CD4-positive, alpha-beta T cell treated with Interleukin-17A for 1 hour (primary cell): ENCODE measurements at places on chromosomes 5 and 9.

- no peak for DNase-seq
Measured at GRCh38 chr5:10741661-10742060, 19.4 kb downstream of the DAP start.

- no peak for DNase-seq
Measured at GRCh38 chr5:11394933-11395332, 509.3 kb downstream of the CTNND2 start.

GRCh38 chr5:150505816-150506215 is 2.1 kb upstream of the NDST1 start:
- DNase-seq, result no peak

- no peak for DNase-seq
Measured at GRCh38 chr9:125549465-125549871, 157.5 kb downstream of the MAPKAP1 start.

DNA sequence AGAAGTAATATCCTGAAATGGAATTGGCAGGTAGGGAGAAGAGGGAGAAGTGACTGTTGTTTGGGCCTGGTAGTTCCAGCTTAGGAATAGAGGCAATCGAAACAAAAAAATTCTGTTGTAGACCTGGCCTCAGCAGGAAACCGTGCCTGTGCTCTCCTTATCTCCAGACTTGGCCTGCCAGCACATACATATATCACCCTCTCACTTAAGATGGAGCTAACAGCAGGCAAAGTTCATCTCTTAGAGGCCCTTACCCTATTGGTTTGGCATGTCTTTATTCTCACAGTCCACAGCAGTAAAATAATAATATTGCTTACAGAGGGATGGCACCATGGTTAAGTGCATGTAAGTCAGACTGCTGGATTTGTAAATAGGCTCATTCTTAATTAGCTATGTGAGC is 19.6 kb upstream of the TNC start:
- no peak for DNase-seq

DNA sequence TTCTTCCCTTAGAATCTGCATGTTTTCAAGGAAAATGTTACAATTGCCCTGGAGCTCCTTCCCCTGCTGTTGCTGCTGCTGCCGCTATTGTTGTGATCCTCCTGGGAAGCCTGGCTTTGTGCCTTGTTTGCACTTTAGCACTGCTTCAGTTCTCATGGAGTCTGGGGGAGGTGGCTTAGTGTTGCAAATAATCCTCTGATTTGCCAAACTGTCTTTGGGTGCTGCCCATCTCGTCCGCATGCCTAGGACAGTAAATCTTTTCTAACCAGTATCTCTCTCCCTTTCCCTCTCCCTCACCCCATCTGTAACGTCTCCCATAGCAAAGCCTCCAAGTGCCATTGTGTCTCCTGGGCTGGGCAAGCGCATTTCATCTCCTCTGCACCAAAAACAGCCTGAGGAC is 30.3 kb downstream of the FAM240B start:
- DNase-seq, result no peak

- peak; percentile 21 for DNase-seq
Measured at GRCh38 chr9:129111528-129112151, 425 bp downstream of the PTPA start.

DNA sequence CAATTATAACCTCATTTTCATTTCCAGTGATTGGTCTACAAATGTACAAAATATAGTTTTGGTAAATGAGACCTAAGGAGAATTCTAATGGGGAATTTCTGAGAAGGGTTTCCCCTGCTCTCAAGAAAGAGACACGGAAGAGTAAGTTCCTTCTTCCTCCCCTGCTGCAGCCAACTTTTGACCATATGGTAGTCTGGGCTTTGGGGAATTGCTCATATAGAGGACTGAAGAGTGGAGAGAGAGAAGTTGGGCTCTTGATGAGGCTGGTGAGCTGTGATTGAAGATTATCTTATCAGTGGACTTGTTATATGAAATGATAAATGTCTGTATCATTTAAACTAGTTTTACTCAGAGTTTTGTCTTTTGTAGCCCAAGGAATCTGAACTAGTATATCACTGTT is 4.3 kb upstream of the LNPEP start:
- DNase-seq, result no peak

GRCh38 chr9:98175762-98176161 is 16.7 kb downstream of the CORO2A start:
- DNase-seq, result no peak

GRCh38 chr5:59256331-59256730 is 637.2 kb downstream of the PDE4D start:
- no peak for DNase-seq

- DNase-seq, result no peak
Measured at GRCh38 chr9:37956904-37957663, 53.2 kb upstream of the SLC25A51 start.

DNA sequence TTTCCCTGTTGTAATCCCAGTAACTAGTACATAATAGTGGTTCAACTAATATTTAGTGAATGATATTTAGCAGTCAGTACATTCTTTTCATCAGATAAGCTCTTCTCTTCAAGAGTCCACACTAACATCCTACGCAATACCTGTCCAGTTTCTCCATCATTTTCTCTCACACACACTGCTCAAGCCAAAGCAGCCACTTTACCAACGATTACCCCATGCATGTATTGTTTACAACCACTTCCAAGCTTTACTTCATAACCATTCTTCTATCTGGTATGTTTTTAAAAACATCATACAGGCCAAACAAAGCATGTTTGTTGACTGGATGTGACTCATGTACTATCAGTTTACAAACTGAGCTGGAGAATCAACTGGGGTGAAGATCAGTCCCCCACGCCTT is 7.3 kb downstream of the UBTD2 start:
- no peak for DNase-seq

DNA sequence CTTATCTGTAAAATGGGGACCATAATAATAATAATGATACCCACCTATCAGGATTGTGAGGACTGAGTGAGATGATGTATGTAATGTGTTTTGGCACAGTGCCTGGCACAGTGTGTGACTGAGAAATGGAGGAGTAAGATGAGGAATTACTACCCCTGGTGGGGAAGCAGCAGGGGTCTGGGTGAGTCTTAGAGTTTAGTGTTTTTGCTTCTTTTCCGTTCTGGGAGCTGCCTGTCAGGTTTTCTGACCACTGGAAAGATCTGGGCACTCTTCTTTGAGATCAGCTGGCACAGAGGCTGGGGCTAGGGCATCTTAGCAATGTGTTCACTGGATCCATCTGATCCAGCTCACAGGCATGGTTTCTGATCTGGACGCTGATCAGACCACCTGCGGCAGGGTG is 8.5 kb downstream of the LCP2 start:
- DNase-seq, result no peak

- DNase-seq, result no peak
Measured at GRCh38 chr5:43728581-43728980, 125.6 kb downstream of the NNT start.

DNA sequence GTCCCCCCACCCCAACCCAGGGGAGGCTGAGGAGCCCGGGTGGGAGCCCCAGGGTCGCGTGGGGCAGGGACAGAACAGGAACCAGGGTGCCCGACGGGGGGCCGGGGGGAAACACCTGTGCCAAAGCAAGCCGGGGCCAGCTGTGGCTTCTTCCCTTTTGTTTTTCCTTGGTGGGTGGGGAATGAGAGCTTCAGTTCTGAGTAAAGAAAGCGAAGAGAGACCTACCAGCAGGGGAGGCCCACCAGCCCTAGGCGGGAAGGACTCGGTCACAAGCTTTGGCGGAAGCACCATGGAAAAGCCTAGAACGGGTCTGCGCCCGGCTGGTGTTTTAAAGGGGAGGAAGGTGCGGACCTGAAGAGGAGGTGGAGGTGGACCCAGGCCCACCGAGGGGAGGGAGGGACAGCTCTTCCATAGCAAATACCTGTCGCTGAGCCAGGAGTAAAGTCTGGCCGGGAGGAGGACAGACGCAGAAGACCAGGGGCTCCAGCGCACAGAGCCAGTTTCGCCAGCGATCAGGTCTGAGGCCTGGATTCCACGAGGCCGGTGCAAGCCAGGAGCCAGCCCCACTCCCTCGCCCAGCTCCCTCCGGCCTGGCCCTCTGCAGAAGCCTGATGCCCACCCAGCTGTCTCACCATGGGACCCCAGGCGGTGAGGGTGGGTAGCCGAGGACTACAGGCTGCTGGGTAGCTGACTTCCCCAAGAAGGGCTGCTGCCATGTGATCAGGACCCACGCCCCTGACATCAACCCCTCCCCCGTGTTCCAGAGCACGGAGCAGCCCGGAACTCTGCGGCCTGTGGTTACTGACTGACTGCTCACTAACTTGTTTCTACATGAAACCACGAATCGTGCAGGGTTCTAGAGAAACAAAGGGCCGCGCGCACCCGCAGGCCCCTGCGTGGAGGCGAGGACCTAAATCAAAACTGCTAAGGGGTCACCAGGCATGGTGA is 849 bp upstream of the MGAT1 start:
- DNase-seq, result peak; percentile 90

GRCh38 chr5:92504346-92504745 is 1076.7 kb downstream of the NR2F1-AS1 start:
- DNase-seq, result no peak

- DNase-seq, result no peak
Measured at GRCh38 chr5:167447466-167448375, 843.7 kb upstream of the WWC1 start.

DNA sequence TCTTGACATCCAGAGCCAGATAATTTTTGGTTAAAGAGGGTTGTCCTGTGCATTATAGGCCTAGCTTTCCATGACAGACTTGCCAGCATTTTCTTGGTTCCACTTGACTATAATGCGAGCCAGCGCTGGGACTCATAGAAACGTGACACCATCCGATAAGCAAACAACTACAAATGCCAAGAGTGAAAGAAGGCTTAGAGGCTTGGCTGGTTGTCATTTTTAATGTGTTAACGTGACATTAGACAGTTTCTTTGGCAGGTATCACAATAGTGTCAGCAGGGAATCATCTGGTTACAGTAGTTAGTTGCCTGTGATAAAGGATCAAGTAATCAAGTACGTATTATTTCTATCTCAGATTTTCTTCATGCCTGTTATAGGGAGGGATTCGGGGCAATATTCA is 20.0 kb upstream of the LIFR start:
- DNase-seq, result no peak

DNA sequence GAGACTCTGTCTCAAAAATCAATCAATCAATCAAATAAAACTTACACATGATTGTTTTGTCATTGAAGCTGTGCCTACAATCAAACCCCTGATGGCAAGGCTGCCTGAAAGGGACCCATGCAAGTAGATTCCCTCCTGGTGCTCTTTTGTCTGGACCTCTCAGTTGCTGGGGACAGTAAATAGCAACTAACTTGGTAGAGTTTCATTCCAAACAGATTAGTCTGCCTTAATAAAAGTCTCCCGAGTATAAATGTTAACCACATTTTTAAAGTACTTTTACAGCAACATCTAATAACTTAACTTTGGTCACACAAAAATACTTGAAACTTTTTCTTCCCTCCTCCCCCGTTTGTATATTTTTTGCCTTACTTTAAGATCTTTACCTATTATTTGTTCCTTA is 105.5 kb downstream of the FEM1C start:
- DNase-seq, result no peak

- no peak for DNase-seq
Measured at GRCh38 chr9:116435706-116436105, 251.4 kb upstream of the TRIM32 start.

DNA sequence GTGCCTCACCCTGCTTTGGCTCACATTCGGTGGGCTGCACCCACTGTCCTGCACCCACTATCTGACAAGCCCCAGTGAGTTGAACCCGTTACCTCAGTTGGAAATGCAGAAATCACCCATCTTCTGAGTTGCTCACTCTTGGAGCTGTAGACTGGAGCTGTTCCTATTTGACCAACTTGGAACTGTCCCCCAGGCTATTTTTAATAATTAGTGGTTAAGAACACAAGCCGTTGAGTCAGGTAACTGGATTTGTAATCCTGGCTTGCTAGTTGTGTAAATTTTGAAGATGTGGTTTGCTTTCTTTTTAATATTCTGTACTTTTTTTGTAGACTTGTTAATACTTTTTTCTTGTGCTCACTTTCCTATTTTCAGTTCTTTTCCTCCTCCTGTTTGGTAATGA is 81.2 kb downstream of the CNTLN start:
- DNase-seq, result no peak

DNA sequence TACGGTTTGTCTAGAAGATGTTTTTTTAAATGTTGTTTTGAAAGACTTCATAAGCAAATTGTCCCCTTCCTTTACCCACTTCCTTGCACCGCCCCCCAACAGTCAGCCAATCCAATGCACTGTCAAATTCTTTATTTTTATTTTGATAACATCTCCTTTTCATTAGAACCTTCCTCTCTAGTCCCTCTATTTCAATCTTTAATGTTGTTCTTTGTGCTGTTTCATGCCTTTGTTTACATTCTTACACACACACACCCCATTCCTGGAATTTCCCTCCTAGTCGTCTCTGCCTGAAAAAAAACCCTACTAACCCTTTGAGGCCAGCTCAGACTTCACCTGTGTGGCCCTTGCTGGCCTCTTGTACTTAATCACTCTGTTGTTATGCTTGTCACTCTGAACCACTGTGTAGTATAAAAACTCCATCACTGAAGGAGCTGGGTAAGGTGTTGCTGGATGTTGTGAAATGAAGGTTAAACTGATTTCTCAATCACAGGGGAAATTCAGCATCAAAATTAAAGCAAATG is 133.4 kb downstream of the UGCG start:
- peak; percentile 18 for DNase-seq

DNA sequence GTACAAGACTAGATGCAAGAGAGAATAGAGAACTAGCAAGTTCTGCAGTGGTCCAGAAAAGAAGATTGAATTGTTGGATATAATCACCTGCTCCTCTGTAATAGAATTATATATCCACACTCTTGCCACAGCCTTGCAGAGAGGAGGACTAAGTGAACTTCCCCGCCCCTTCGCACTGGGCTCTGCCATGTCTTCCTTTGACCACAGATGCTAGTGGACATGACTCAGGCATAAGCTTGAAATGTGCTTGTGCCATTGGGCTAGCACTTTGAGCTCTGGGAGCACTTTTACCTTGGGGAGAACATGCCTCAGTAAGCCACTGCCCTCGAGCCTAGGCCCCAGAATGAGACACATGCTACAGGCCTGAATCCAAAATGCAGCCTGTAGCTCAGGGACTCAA is 113.5 kb upstream of the RASA1 start:
- DNase-seq, result no peak

DNA sequence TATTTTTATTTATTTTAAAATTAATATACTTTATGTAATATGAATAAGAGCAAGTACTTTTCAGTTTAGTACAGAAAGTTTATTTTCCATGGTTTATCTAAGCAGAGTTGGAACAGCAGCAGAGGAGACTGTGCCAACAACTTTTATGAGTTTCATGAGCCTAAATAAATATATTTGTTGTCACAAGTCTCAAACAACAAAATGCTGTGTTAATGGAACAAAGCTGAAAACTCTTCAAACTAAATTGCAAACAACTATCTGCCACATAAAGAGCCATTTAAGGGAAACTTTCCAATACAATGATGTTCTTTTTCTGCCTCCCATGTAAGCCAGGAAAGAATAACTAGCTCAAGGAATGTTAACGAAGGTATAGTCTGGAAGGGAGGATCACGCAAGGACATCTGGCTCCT is 96.1 kb downstream of the FBN2 start:
- no peak for DNase-seq

- no peak for DNase-seq
Measured at GRCh38 chr9:23342291-23342690, 483.7 kb downstream of the ELAVL2 start.

GRCh38 chr5:8185852-8186251 is 316.9 kb downstream of the MTRR start:
- no peak for DNase-seq
